ENCODE measurements at places on chromosomes 7 and 10.

DNA sequence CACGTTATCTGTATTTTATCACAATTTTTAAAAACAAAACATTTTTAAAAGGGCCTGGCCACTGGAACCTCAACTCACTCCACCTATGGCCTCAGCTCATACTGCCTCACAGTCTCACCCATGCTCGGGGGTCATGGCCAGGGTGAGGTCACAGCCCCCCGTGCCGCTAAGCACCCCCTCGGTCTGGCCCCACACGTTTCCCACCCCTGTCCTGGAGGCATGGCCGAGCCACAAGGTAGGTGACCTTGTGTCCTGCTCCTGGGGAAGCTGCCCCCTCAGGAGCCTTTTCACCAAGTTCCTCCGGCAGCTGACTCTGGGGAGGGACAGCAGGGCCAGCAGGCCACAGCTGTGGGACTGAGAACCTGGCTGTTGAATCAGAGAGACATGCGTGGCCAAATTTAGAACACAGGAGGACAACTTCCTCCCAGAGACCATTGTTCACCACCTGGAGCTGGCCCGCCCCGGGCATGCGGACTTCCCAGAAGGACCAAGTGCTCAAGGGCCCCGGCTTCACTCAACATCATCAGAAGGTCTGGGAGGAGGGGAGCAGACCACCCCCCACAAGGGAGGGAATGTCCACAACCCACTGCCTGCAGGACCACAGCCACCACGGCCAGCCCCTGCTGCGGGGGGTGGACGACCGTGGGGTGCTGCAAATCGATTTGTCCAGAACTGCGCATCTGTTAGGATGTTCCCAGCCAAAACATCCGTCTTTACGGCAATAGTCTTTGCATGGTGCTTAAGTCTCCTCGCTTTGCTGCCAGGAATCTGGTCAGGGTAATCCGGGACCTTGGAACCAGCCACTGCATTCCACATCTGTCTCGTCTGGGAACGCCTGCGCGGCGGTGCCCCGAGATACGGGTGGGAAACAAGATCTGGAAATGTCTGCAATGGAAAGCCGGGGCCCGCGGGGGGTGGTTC, 48.6 kb upstream of the PDGFA start:
- no peak for DNase-seq

- no peak for DNase-seq
Observed at GRCh38 chr10:3293581-3294431, 121.2 kb upstream of the PITRM1 start.

- no peak for DNase-seq
Observed at GRCh38 chr10:6185039-6185716, 17.6 kb upstream of the PFKFB3 start.

DNA sequence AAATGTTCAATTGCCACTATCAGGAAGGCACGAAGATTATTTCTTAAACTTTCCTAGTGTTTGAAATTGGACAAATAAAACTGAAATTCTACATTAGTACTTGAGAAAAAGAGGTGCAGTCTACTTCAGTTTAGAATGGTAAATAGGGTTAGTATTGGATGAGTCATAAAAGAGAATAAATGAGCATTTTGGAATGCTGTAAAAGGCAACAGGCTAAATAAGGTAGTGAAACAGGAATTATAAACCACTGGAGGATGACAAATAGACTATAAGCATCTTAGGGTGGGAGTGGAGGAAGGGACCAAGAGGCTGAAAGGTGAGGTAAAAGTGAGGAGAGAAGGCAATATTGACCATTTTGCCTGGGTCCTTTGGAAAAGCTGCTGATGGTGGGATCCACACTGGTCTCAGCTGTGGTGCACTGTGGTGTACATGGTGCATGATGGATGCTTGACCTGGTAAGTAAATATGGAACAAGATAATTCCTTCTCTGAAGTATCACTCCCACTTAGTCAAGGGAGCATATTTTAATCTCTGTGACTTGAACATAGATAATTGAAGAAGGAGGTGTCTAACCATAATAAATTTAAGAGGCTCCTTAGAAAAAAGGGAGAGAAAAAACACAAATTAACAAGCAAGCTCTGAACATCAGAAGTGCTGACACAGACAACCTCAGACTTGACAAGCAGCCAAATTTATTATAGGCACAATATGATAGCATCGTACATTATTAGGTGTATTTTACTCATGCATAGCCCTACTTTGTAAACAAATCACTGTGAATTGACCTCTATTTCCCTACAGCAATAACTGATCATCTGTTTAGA, 76.4 kb upstream of the SCIN start:
- no peak for DNase-seq

DNA sequence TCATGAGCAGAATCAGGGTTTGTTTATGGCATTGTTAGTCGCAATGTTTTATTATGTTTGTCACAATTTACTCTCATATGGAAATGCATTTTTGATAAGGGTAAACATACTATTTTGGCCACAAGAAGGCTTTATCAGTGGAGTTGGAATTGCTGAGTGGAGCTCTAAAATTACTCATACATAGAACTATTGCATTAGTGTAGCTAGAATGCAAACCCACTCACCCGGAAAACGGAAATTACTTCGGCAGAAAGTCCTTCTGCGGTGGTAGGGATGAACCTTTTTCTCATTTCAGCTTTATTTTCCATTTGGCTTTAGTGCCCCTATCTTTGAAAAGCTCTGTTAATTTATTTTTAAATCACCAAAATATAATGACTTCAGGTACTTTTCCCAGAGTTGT, 42.8 kb upstream of the NPY start:
- DNase-seq: no peak

- no peak for DNase-seq
Observed at GRCh38 chr7:2140216-2141020, 92.3 kb downstream of the MAD1L1 start.

DNA sequence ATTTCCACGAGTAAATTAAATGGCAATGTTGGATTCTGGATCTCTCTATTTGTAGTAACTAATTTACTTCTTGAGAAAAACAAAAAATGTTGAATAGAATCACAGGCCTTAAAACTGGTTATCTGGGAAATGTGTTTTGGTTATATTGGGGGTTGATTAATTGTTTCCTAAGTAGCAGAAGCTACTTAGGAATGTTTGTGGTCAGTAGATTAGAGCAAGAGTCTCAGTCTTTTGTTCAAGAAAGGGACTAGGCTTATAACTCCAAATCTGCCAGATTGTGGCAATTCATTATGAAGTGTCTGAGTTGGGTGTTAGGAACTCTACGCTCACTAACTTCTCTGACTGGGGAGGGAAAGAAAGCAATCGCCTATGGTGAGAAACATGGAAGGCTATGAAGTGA, 244.3 kb upstream of the PHYHIPL start:
- no peak for DNase-seq

DNA sequence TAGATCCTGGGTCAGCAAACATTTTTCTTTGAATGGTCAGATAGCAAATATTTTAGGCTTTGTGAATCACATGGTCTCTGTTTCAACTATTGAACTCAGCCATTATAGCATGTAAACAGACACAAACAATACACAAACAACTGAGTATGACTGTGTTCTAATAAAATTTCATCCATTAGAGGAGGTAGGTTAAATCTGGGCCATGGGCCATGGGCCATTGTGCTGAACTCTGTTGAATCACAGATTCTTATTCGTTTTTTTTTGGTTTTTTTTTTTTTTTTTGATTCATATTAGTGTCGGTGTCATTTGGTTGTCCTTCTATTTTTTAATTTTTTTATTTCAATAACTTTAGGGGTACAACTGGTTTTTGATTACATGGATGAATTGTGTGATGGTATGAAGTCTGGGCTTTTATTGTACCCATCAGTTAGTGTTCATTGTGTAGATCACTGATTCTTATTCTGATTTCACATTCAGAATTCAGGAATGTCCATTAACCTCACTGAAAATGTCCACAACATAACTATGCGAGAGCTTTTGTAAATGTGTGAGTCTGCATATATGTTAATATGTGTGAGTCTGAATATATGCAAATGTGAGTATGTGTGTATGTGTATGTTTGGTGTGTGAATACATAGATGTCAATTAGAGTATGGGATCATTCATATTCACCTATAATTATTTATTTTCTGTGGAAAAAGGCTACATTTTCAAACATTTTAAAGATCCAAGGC, 443.7 kb upstream of the GRM3 start:
- no peak for DNase-seq

DNA sequence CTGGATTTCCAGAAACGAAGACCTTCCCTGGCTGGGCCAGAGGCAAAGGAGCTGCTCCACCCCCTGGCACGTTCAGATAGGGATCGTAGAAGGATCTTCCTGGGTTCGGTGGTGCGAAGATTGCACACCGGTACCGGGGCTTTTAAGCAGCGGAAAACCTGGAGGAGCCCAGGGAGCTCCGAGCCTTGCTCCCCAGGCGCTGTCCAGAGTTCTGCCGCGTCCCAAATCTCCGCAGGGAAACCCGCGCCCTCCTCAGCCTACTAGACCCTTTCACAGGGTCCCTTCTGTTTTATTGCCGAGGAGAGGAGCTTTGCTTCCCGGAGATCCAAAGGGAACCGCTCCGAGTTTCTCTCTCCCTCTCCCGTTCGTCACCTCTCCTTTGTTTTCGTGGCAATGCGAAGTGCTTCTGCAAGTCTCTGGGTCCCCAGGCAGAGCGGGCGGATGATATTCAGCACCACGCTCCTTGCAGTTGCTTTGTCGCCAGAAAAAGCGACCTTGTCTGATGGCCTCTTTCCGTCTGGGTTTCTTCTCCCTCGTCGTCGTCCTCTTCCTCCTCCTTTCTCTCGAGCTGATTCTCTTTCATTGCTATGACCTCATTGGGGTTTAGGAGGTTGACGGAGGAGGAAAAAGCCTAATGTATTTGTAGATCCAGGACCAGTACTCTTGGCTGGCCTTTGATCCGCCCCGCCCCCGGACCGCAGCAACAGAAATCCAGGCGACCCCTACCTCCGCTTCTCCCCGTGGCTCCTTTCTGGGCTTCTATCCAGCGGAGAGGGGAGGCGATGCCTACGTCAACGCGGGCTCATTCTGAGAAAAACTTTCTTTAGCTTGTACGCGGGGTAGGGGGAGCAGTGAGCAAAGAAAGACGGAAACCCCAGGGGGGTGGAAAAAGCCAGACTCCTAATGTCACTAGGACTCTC, at the start of gene TMEM196:
TMEM196 (minus strand) TSS at position 777 of the 920 bp plus-strand sequence. CDS start 921 bp downstream, outside the sequence.
- DNase-seq: peak; percentile 61

DNA sequence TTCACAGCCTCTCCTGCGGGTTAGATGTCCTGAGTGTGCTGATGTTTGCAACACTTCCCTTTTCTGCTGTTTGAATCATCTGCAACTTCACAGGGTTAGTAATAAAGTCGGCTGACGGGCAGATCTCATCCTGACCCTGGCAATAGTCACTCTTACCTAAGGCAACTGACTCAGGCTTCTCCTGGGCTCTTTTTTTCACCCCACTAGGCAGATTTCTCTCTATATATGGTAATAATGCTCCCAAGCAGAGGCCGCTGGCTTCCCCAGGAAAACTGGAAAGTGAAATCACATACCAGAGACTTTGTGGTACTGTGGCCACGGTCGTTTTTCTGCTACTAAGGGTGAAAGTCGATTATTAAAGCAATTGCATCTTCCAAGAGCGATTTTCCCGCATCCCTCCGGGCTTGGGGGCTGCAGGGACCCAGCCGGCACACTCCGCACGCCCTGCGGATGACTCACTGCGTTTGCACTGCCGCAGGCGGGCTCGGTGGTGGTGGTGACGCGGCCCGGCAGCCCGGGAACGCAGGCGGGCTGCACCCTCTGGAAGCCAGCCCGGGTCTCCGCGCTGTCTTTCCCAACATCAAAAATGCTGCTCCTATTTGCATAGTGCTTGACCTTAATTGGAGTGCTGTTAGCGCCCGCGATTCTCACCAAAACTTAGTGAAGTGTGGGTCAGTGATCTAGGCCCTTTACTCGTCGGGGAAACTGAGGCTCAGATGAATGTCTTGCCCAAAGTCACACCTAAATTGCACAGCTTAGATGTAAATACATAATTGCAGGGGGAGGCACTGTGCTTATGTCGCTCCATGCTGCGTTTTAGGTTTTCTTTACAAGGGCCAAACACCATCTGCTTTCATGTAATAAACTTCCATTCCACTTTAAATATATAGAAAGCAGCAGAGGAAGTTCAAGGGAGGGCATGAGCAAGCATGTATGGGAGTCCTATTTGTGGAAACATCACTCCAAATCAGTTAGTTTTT, 47.6 kb upstream of the ITGB1 start:
- peak; percentile 98 for DNase-seq

- peak; percentile 72 for DNase-seq
Observed at GRCh38 chr7:95470452-95470851, 15.3 kb upstream of the ASB4 start.

DNA sequence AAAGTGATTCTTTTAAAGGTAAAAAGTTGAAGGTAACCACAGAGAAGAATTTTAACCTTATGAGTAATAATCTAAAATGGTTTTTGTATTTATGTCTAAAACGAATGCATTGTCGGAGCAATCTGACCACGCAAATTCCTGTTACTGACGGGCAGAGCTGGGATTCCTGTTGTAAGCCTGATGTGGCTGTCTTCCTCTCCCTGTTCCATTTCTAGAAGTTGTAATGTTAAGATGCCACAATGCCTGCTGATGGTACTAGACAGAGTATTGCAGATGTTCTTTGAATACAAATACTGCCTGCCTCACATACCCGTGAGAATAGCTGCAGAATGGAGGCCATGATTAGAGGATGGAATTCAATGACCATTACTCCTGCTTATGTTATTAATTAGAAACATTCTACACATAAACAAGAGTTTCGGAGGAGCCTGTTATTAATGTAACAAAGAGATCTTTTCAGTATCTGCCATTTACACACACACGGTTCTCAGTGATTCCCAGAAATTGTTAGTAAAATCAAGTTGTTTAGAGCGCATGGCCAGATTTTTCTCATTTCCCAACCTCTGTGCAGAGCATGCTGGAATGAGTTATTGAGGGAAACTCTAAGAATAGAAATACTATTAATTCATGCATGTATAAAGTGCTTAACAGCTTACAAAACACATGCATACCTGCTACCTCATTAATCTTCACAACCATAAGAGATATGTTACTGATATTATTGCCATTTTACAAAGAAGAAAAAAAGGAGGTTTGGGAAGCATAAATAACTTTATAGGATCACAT, 196.8 kb downstream of the PTN start:
- no peak for DNase-seq

- peak; percentile 74 for DNase-seq
Observed at GRCh38 chr7:84524714-84525694, 330.4 kb upstream of the SEMA3A start.

DNA sequence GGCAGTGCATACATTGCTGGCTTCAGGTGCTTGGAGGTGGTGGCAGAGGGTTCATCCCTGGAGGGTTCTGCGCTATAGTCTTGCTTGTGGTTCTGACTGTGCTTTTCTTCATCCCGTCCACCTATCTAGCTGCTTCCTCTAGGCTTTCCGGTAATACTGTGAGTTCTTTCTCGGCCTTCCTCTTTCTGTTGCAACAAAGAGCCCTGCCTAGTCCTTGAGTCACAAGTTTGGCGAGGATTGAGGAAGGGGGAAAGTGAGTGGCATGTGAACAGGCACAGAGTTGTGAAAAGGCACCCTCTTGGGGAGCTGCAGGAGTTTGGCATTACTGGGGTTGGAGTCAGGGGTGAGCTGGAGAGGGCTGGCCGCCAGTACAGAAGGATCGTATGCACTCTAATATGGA, 123.0 kb downstream of the SH2D4B start:
- DNase-seq: no peak

DNA sequence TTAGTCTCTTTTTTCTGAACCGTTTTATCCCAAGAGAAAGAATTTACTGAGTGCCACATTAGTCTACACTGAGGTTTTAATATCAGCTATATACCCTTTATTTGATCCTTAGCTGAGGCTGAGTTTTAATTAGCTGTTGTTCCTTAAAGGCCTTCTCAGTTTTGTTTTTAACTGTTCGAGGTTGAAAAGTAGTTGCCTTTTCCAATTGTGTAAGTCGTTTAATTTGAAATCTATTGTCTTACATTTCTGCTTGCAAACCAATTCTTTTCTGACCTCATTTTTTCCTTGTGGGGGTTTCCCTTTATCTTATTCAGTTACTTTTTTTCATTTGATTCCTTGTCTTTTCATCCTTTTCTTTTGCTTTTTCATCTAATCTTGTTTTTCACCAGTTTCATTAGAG, 30.8 kb downstream of the UMAD1 start:
- DNase-seq: no peak
